Inflammatory macrophage (primary cell): ENCODE measurements at places on chromosomes 6 and 20.

DNA sequence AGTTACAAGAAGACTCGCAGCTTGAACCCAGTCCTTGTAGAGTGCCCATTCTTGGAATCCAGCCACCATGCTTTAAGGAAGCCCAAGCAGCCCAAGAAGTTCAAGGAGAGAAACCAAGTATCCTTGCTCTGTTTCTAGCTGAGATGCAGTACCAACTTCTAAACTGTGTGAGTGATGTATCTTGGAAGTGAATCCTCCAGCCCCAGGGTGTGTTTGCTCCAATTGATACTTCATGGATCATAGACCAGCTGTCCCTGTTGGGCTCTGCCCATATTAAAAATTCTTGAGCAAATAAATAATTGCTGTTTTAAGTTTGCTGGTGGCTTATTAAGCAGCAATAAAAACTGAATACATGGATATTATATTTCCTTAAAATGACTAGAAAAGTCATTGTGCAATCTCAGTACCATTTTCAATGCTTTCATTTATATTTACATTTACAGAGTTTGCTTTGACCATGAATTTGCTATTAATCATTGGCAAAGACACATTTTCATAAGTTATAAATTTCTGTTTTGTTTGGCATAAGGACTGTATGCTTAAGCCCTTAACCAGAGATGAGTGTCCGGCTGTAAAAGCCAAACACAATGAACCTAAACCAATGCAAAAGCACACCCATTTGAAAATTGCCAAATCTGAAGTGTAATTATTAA, 9.2 kb downstream of the SPTLC3 start:
- DNase-seq = no peak

GRCh38 chr6:106250953-106251352, 74.6 kb downstream of the ATG5 start:
- no peak for DNase-seq

DNA sequence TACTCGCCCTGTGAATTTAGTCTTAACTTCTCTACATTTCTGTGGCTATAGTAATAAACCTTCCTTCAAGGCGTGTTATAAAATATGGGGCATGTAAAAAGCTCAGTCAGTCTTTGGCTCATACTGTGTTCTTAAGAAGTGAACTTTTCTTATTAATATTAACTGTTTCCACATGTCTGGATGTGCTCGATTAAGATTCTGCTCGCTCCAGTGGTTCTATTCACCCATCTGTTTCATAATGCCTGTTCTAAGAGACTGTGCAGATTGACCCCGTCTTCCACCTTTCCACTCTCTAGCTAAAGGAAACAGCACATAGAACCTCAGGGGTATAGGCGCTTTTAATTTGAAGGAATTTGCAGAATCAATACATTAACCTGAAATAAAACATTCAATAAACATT, 99.9 kb downstream of the L3MBTL3 start:
- DNase-seq = no peak

GRCh38 chr20:2978519-2978918, 64.9 kb upstream of the GNRH2 start:
- DNase-seq = no peak

DNA sequence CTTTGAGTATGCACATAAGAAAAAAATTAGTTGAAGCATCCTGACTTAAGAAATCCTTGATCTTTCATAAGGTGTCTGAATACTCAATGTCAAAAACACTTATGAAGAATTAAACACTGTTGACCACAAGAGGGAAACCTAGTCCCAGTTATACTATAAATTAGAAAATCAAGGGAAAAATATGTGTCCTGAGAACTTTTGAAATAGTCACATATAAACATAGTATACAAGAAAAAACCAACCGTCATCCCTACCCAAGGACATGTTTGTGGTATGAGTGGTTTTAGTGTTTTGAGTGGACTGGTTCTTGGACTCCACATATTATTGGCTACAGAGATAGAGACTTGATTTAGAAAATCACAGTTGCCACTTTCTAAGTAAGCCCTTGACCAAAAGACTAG, 7.6 kb upstream of the HLA-DRA start:
- peak; percentile 28 for DNase-seq

GRCh38 chr6:35128496-35128895, 12.6 kb downstream of the TCP11 start:
- no peak for DNase-seq

DNA sequence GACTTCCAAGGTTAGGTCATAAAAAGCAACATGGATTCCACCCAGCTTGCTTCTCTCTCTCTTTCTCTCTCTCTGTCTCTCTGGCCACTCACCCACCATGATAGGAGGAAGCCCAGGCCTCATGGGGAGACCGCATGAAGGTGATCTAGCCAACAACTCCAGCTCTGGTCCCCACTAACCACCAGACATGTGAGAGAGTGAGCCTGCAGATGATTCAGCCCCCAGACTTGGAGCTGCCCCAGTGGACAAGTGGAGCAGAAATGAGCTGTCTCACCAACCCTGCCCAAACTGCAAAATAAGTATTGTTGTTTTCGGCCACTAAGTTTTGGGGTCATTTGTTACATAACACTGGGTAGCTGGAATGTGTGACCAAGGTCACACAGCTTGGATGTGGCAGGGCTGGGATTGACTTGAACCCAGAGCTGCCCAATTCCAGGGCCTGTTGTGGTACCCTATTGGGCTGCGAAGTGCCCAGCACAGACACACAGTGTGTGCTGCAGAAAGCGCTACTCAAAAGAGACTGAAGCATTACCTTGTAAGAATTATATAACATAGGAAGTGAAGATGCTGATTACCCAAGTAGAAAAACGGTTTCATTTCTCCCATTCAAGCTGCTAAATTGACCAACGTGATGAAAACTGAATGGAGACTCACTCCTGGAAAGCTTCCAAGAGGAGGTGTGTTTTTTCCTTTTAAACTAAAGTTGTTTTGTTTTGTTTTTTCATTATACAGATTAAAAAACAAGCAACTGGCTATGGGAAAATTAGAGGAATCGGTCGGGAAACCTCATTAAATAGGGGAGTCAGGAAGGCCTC, 9.1 kb upstream of the TLDC2 start:
- DNase-seq = peak; percentile 53

DNA sequence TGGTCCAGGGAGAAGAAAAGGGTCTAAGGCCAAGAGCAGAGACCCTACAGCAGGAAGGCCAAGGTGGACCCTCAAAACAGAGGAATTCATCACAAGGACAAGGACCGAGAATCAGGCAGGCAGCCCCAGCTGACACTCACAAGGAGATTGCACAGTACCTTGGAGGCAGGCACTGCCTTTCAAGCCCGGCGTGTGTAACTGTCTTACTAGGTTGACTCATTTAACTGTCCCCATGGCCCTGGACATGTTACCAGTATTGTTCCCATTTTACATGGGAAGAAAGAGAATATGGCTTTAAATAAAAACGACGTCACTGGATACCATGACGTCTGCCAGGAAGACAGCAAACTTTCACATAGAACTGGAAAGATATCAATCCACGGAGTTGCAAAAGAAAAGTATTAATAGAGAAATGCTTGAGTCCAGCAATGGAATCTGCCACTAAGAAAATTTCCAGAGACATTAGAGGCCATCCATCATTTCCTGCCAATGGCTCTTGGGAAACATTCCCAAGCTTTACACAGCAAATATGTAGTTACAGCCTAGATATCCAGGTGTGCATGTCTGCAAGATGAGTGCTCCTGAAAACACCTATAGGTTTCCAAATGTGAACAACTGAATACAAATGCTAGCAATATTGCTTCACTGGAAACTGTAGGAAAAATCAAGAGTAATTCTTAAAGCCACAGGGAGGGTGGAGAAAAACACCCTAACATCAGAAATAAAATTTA, 111.5 kb upstream of the RPS6KA2 start:
- no peak for DNase-seq

DNA sequence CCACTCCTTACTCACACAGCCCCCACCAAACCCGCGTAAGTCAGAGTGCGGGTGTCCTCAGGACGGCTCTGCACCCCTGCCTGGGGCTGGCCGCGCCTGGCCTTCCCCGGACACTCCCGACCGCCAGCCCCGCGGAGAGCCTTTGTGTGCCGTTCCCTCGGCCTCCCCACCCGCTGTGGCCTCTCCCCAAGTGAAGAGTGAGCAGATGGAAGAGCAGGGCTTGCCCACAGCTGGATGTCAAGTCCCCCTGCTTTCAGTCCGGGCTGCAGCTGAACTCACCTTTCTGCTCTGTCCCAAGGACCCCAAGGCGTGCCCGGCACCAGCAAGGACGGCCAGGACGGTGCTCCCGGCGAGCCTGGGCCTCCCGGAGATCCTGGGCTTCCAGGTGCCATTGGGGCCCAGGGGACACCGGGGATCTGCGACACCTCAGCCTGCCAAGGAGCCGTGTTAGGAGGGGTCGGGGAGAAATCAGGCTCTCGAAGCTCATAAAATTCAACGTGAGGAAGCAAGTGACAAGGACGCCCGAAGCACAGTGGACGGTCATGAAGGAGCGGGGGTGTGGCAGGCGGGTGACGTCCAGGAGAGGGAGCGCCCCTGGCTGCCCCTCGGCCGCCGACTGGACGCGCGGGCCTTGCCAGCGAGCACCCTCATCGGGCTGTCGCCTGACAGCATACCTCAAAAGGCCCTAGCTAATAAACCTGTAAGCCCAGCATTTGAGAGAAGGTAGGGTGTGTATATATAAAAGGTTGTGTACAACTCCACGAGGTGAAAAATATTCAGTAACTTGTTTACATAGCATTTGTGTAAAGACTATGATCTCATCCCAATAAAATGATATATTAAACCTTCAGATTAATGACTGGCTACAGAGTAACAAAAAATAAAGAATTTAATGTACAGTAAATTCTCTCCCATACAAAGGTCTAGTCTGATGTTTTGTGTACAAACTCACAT, 21.1 kb downstream of the TCFL5 start:
- no peak for DNase-seq

GRCh38 chr6:30542915-30543314, 13.4 kb downstream of the GNL1 start:
- DNase-seq = no peak

GRCh38 chr6:151900256-151900655, 92.8 kb downstream of the ESR1 start:
- DNase-seq = no peak

DNA sequence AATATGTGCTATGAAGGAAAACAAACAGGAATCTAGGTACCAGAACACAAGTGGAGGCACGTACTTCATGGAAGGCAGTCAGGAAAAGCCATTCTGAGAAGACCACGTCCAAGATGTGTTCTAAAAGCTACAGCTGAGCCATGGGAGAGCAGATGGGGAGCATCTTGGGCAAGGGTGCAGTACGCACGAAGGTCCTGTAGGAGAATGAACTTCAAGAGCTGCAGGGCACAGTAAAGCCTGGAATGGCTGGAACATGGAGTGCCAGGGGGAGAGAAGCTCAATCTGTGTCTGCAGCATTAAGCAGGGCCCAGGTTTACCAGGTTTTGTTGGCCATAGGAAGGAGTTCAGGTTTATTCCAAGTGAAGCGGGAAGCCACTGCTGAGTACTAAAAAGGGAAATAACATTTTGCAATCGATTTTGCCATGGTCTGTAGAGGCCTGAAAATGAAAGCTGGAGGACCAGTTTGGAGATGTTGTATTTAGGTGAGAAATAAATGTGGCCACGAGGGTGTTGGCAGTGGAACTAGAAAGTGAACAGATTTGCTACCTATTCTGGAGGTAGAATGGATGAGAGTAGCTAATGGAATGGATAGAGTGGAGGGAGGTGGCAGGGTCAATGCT, 29.9 kb downstream of the ADTRP start:
- peak; percentile 42 for DNase-seq

DNA sequence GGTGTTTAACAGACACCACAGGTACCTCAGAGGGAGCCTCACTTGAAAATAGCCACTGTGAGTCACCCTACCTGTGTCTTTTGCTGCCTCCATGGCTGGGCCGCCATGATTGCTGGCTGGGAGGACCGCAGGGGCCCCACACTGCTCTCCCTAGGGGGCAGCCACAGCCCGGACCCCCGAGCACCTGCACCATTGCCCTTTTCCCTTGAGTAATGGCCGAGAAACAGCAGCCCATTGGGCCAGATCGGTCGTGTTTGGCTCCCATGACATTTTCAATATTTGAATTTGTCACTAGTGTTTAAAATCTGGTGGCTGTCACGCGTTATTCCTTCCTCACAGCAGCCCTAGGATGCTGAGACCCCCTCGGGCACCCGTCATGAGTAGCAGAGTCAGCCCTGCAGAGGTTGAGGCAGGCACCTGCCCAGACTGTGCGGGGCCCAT, 6.7 kb downstream of the ZBP1 start:
- DNase-seq = no peak

DNA sequence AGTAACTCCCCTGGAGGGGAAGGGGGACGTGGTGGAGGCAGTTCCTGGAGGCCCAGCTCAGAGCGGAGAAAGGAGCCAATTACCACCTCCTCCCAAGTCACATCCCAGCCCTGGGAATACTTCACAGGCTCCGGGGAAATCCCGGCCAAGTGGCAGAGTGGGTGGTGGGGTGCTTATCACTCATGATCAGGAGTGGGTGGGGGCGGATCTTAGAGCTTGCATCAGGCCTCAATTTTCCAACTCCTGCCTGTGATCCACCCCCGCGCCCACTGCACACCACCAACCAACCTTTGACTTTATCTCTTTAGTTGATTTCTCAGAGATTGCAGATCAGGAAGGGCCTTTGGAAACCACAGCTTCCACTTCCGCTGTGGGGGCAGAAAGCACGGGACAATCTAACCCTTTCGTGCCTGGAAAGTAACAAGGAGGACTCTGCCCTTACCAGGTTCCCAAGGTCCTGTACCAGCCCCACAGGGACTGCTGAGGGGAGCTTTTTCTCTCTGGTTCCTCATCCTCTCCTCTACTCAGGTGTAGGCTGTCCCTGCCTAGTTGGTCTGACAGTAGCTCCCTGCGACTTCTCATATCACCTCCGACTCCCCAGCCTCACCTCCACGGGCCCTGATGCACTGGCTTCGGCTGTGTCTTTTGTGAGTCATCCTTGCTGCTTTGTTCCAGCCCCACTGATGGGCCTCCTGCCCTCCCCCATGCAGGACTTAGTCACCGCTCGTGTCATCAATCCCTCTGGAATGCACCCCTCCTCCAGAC, 24.9 kb upstream of the IER3 start:
- peak; percentile 91 for DNase-seq

GRCh38 chr6:94510877-94511276, 1066.5 kb upstream of the MANEA start:
- DNase-seq = no peak

DNA sequence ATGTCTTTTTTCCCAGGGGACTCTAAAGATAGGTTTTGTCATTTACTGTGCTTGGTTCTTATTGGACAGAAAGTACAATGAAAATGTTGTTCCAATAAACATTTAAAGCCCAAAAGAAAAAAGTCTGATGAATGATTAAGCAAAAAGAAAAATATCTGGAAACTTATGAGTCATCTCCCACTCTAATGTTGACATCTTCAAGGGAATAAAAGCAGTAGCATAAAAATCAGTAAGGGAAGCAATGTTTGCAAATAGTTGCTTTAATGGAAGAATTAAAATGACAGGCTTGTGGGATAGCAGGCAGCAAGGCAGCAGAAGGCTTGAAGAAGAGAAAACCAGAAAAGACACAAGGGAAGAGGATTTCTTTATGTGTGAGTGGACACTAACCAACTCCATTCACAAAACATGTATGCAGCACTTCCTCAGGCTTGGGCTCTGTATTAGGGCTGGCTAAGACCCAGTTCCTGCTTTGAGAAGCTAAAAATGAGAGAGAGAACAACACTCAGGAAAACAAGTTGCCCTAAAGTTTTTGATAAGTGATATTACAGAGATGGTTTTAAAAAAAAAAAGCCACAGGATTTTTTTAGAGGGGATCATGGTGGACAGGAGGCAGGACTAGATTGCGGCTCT, 263.2 kb upstream of the NT5E start:
- DNase-seq = no peak

GRCh38 chr6:131408811-131409210, 164.2 kb upstream of the ARG1 start:
- DNase-seq = no peak
